ENCODE measurements at places on chromosomes 5 and 9.

- DNase-seq: no peak
Measured at GRCh38 chr5:173420108-173420507, 91.9 kb upstream of the STC2 start.

GRCh38 chr5:74552101-74552500, 88.4 kb downstream of the ENC1 start:
- DNase-seq: no peak

DNA sequence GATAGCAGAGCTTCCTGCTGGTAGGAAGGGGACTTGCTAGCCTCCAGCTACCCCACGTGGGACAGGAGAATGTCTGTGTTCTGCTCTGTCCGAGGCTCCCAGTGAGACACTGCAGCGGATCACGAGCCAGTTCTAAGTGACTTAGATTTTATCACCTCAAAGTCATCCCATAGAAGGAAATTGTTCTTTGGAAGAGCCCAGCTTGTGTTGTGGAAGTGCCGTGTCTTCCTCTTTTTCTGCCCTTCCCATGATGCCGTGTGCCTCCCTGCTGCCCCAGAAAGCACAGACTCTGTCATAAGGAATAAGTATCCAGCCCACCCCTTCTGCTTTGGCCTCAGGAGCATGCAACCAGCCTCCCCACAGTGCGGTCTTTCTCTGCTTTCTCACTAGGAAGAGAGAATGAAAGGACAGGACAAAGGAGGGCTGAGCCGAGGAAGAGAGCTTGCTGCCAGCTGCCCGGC, 35.6 kb downstream of the RUFY1 start:
- no peak for DNase-seq

- DNase-seq: no peak
Measured at GRCh38 chr5:39761199-39761950, 336.6 kb upstream of the DAB2 start.

- peak; percentile 20 for DNase-seq
Measured at GRCh38 chr9:121885345-121885901, 207.7 kb downstream of the TTLL11 start.

DNA sequence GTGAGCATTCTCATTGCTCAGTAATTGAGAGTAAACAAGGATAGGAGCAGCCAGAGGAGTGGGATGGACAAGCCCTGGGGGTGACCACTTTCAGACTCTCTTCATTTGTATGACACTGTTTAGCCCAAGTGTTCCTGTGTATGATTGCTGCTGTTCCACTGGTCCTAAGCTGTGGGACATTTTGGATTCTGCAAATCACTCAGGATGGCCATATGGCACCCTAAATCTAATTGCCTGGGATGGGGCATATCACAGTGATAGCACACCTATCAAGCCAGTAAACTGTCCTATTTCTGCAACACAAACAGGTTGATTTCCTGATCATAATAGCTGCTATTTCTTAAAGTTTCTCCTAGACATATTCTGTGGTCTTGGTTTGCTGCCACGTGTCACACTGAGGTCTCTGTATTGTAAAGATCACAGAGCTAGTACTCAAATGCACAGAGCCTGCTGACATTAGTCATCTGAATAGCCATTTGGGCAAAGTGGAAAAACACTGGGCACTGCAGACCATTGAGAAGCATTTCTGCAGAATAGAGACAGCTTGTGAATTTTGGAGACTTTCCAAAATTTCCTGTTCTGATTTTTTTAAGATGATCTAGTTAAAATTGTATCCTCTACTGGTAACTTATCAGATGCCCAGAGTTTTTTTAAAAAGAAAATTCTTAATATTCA, 320.2 kb downstream of the RFX3 start:
- no peak for DNase-seq

GRCh38 chr5:137761566-137761965, 7.4 kb upstream of the HNRNPA0 start:
- DNase-seq: no peak
